GM23338 (cell line): ENCODE measurements at places on chromosomes 2 and 18.
A peak's percentile ranks its signal among the peaks of the same experiment; 100 is the strongest.

DNA sequence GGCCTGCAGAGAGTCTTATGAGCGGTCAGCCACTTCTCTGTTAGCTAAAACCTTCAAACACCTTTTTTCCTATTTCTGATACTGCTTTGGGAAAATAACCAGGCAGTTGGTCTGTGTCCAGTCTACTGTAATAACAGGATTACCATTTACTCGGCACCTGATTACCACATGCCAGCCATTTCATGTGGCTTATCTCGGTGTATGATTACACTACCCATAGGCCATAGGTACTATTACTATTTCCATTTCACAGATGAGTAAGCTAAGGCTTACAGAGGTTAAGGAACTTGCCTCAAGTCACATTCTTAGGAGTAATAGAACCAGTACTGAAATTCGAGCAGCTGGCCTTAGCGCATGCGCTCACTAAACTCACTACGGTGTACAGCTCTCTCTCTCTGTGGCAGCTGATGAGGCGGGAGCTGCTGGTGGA lies 147.2 kb upstream of the L3MBTL4 start:
- no peak for DNase-seq

GRCh38 chr2:181605889-181606837 lies 50.7 kb downstream of the CERKL start:
- no peak for DNase-seq

GRCh38 chr2:48161628-48162027 lies 255.3 kb upstream of the FBXO11 start:
- no peak for DNase-seq

DNA sequence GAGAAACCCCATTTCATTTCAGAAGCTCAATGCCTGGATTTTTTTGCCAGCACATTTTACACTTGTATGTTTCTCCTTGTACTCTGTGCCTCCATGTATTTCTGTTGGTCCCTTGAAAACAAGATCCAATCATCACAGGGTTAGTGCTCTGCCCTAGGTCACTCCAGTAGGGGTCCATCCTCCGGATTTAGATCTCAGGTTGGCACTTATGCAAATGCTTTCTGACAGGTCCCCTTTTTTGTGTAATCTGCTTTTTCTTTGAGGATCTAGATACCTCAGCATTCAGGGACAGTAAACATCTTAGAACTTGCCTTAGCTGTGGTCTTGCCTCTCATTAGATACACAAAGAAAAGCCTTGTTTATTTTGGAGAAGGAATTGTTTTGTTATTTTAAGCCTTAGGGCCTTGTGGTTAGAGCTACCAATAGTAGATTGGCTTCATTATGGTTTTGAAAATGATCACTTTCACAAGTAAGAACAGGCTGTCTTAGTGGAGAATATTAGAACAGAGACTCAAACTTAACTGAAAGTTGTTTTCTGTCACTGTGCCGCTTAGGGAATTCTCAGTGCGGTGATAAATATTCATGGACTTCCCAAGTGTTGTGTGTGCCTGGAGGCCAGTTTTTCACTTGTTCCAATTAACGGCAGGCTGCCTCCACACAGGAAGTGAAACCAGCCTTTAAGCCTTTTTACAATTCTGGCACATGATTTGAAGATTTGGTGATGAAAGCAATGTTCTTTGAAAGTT lies 7.8 kb downstream of the MERTK start:
- DNase-seq = no peak

- DNase-seq = peak; percentile 49
Observed at GRCh38 chr2:205681401-205682238, 681 bp upstream of the NRP2 start.

DNA sequence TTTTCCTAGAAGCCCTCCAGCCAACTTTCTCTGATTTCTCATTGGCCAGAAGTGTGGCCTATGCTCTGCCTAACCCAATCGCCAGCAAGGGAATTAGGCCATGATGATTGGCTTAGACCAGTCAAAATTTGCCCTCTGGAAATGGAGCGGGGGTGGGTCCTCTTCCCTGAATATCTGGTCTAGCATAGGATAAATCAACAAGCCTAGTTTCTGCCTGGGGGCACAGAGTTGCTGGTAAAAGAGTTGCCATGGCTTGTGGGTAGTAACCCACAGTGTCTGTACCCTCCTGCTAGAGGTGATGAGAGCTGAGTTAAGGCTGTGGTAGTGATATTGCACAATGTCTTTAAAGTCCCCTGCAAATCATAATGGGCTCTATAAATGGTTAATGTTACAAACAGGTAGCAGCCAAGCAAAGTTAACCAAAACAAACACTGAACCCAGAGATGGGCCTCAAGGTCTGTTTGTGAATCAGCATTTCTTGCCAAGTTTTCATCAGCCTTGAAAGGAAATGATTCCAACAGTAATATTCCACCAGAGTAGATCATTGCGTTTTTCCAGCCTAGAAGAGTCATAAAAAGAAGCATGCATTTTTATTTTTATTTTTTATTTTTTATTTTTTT lies 19.3 kb downstream of the GALM start:
- no peak for DNase-seq

- DNase-seq = no peak
Observed at GRCh38 chr2:15435474-15435873, 125.7 kb downstream of the NBAS start.

GRCh38 chr2:236758406-236758805 lies 188.8 kb downstream of the ACKR3 start:
- no peak for DNase-seq

DNA sequence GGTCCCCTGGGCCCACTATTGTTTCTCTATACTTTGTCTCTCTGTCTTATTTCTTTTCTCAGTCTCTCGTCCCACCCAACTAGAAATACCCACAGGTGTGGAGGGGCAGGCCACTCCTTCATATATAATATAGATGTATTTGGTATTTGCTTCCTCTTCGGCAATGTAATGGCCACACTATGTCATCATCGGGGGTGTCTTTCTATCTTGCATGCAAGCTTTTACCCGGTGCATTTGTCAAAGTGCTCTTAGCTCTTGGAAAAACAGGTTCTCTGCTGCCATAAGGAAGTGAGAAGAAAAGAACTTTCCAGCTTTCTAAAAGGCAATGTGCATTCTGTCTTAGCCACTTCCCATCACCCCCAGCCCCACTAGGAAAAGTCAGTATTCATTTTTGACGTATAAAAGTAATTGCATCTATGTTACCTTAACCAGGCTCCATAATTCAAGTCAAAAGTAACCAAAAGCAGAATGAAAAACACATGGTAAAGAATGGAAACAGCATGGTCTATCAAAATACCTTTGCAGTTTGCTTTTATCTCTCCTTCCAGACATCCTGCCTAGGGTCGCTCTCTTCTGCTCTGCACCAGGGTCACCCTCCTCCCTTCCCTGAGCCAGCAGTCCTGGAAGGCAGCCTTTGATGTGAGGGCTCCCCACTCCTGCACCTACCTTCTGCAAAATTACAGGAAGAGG lies 27.2 kb upstream of the FHL2 start:
- no peak for DNase-seq

DNA sequence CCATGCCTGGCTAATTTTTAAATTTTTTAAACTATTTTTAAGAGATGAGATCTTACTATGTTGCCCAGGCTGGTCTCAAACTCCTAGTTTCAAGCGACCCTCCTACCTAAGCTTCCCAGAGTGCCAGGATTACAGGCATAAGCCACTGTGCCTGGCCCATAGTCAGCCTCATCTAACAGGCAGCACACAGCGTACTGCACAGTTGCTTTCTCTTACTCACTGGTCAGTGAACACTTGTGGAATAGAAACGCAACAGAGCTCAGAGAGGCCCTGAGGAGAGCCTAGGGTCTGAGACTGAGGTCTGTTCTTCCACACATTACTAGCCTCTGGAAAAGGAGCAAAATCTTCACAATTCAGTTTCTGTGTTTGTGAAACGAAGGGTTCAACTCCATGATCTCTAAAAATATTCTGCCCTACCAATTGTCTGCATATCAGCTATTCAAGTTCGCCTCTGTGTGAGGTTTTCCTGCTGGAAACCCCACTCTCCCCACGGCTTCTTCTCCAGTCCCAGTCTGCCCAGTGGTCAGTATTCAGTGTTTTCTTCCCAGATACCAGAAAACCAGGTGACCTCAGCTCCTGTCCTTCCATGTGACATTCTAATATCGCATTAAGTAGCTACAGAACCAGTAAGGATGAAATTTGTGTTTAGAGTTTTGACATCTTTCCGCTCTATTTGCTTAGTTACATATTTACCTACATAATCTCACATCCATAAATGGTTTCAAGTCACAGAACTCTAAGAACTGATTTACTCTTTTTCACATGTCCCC lies 26.6 kb upstream of the SNTG2 start:
- DNase-seq = no peak

DNA sequence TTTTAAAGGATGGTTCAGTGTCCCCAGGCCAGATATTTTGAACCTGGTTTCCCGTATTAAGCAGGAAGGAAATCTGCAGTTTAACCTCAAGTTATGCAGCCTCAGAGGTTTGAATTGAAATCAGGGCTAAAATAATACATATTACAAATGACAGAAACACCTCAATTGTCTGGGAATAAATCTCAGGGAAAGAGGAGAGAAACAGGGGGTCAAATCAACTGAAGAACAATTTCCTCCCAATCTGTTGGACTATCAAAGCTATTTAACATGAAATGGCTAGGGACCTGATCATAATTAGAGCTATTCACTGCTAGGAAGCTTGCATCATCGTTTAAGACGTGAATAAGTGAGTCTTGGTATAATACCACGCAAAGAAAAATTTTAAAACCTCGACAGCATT lies 150.0 kb upstream of the ARHGAP28 start:
- no peak for DNase-seq

DNA sequence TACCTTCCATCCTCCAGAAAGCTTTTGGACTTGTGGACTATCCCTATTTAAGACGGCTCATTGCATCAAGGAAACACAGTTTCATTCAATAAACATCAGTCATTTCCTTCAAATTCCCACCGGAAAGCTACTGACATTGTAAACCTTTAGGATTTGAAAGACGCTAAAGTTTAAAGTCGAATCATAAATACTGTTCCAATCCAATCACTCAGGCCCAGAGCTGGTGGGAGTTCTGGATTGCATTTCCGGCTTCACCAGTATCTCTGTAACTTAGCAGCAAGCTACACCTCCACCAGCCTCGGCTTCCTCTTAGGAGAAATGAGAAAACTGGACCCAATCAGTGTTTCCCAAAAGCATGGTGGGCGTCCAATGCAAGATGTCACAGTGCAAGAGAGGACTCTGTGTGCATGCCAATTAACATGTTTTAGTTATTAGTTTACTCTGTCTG lies 1.6 kb downstream of the WDFY1 start:
- no peak for DNase-seq

DNA sequence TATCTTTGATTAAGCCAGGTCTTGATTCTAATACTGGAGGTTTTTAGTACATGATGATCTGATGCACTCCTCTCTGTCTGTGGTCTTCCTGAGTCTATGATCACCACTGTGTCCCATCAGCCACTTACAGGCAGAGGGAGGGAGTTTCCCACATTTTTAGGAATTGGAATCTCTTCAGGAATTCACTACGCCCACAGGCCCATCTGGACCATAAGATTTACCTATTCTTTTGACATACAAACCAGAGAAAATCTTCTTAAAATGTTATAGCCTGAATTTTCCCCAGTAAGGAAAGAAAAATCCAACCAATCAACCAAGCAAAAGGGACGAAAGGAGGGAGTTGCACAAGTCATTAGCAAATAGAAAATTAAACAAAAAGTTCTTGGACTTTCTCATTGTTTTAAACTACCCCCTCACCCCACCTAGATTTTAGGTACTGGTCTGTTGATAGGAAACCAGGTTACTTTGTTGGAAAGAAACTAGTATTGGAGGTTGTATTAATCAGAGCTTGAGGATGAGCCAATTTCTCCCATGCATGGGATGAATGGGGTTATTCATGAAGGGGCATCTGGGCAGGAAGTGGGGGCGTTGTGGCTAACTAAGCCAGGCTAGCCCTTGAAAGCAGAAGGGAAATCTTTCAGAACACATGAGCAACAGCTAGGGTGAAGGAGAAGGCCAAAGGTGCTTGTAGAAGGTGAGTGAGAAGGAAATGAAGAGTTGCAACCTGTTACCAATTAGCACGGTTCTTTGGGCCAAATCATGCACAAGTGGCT lies 328.2 kb upstream of the MEX3C start:
- DNase-seq = no peak

GRCh38 chr2:65728477-65729180 lies 296.2 kb upstream of the SPRED2 start:
- DNase-seq = no peak

DNA sequence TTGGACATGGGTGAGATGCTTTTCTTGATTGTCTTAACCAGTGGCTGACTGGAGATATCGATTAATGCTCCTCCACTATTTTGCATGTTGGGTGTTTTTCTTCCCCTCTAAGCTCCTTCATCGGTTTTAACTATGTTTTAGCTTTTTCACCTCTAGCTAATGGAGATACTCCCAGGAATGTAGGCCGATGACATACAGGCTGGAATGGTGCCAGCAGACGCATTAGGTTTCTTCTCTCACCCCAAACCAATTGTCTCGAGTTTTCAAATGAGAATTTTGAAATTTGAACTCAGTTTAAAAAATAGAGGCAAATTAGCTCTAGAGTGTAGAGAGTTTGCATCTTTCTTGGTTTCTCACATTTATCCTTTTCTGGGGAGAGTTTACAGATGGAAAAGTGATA lies 247.6 kb downstream of the RPRM start:
- no peak for DNase-seq

- peak; percentile 3 for DNase-seq
Observed at GRCh38 chr18:52888014-52888413, 548.0 kb downstream of the DCC start.

DNA sequence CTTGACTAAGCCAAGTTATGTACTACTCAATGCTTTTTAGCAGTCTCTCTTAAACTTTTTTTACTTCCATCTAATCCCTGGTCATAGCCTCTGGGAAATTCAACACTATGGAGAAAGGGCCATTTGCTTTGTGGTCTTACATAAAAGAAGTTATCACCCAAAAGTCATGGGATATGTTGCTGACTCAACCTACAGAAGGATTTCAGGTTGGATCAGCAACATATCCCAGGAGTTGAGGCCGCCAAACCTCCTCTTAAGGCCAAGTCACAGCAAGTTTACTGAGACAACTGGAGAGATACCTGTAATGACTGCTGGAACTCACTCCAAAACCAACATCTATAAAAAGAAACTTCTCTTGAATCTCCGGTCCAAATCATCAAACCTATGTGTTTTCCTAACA lies 141.1 kb downstream of the IRS1 start:
- no peak for DNase-seq

GRCh38 chr18:58324824-58325480 lies 280.9 kb downstream of the NEDD4L start:
- no peak for DNase-seq

DNA sequence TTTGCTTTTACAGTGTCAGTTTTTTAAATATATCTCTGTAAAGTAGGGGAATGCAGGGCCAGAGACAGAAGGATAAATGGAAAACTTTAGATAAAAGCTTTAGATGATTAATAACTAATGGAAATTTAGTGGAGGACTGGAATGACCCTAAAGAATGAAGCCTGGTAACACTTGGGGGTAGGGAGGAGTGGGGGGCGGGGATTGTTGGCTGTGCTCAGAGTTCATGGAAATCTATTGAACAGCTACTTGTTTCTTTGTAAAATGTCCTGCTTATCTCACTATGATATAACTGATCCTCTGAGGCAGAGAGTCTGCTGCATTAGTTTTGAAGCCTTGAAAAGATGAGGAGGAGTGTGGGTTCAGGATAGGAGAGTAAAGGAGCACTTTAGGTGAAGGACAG lies 90.5 kb downstream of the TMEM185B start:
- DNase-seq = no peak
